ENCODE measurements at places on chromosomes 12 and 14.

DNA sequence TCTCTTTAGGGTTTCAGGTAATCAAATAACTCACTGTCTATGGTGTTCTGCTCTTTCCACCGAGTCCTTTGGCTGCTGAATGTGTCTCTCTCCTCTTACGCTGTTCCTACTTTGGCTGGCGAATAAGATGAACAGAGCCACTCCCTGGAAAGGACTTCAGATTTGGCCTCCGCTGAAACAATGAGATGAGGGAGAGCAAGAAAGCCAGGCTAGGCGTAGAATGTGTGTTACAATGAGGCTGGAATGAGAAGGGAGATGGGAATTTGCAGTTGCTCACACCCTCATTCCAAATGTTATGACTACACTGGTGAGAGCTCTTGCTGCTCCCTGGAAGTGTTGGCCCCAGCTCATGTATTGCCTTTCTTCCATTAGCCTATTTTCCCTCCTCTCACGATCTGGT, at the start of gene MFAP5:
Gene MFAP5 (minus strand): TSS at position 234 of the 400 bp plus-strand sequence. CDS start 722 bp downstream, outside the sequence.
- DNase-seq = no peak

DNA sequence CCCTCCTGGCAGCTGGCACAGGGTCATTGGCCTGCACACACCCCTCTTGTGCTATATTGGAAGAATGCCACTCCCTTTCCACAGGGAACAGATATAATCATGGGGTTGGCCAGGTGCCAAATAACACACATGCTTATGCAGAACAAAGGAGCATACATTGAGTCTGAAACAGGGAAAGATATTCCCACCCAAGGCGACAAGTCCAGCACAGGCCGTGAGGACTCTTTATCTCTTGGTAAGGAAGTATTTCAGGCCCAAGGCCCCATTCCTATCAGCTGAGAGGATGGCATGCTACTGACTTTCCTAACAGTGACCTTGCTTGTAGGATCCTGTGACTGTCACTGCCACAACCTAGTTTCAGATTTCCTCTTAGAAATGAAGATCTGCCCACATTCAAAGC, 59.0 kb upstream of the STXBP6 start:
- no peak for DNase-seq

DNA sequence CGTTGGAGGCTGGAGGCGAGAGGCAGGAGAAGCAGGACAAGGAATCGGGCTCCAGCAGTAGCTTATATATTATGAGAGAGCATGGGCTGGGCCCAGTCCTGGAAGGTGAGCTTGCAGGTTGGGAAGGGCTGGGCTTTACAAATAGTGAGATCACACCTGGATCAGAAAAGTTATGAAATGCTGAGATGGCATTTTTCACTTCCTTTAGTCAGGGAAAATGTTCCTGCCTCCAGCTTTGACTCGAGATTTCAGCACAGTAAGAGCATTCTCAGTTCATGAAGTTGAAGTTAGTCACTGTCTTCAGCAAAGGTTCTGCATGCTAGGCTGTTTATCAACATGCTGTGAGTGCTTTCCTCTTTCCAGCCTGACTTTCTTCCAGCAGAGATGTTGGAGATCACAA, at the start of gene KRT6C:
Gene KRT6C (minus strand): TSS at position 38 of the 400 bp plus-strand sequence. CDS start 68 bp downstream, outside the sequence.
- DNase-seq = no peak

GRCh38 chr14:67050896-67051295, 138.3 kb upstream of the GARIN2 start:
- DNase-seq = no peak

GRCh38 chr14:65303899-65304222, 108.7 kb upstream of the FUT8 start:
- no peak for DNase-seq

- DNase-seq = no peak
These were observed 54.5 kb upstream of the IGF1 start for GRCh38 chr12:102534899-102535298.

DNA sequence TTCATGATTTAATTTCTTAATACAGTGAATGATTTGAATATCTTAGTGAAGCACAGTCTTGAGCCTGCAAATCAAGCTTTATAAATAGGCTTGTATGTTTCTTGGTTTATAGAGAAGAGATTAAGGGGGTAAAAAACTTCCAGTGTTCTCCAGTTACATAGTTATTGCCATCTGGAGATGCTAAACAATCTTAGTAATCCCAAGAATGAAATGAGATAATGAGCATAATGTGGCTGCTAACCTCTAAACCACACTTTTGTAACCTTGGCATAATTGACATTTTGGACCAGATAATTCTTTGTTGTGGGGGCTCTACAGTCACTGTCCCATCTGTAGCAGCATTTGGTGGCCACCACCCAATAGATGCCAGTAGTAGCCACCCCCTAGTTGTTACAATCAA, 316.8 kb downstream of the CCDC91 start:
- peak; percentile 20 for DNase-seq

GRCh38 chr12:40561395-40561966, 130.8 kb upstream of the CNTN1 start:
- no peak for DNase-seq

DNA sequence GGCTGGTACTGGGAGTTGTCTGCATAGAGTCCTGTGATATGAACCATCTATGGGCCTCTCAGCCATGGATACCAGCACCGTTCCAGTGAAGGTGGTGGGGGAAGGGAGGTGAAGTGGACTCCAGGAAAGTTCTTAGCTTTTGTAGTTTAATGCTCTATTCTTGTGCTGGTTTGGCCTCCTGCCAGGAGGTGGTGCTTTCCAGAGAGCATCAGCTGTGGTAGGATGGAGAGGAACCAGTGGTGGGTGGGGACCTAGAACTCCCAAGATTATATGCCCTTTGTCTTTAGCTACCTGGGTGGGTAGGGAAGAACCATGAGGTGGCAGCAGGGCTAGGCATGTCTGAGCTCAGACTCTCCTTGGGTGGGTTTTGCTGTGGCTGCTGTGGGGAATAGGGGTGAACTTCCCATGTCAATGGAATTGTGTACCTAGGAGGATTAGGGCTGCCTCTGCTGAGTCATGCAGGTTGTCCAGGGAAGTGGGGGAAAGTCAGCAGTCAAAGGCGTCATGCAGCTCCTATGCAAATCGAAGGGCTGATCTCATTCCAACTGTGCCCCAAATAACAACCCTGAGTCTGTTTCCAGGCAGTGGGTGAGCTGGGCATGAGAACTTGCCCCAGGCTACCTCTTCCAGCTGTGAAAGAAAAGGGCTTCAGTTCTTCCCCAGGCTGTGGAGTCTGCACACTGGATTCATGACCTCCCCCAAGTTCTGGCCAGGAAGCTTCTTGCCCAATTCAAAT, 14.2 kb downstream of the GZMH start:
- DNase-seq = no peak

- no peak for DNase-seq
These were observed 43.9 kb downstream of the ERC1 start for GRCh38 chr12:1034751-1035457.

DNA sequence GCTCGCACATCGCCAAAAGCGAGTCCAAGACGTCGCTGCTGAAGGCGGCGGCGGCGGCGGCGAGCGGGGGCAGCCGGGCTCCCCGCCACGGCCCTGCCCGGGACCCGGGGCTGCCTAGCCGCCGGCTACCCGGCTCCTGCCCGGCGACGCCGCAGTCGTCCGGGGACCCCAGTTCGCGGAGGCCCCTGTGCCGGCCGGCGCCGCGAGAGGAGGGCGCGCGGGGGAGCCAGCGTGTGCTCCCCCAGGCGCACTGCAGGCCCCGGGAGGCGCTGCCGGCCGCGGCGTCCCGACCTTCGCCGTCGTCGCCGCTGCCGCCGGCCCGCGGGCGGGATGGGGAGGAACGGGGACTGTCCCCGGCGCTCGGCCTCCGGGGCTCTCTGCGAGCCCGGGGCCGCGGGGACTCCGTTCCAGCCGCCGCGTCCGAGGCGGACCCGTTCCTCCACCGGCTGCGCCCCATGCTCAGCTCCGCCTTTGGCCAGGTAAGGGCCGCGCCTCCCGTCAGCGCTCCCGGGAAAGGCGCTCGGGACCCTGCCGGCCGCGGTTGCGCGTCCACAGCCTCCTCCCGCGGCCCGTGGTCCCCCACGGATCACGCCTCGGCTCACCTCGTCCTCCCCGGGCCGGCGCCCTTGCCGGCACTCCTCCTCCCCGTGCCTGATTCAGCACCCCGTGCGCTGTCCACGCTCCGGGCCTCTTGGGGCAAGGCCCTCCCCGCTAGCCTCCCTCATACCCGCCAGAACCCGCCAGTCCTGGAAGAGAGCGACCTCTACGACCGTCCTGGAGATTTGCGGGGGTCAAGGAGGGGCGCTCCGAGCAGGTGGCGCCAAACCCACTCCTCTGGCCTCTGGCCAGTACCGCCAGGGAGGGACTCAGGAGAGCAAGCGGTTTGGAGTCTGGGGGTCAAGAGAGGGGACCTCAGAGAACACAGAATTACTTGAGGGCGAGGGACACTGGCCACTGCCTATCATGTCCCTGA, 721 bp downstream of the CABP1 start:
- peak; percentile 29 for DNase-seq

- DNase-seq = no peak
These were observed 207.3 kb upstream of the ARID2 start for GRCh38 chr12:45522227-45522626.

- DNase-seq = no peak
These were observed 79.8 kb downstream of the PRORP start for GRCh38 chr14:35202195-35202594.

- DNase-seq = no peak
These were observed at the start of gene ANKS1B for GRCh38 chr12:99984271-99985128. Gene ANKS1B (minus strand): TSS chr12:99984936. CDS start chr12:99984237, 699 bp downstream.

Data from brain microvascular endothelial cell (primary cell).